Stimulated activated CD4-positive, alpha-beta T cell treated with anti-CD3 and anti-CD28 coated beads, Interleukin-15, amount 100 ng/mL, for 48 hours (primary cell): ENCODE measurements at places on chromosomes 6 and 20.
A peak's percentile ranks its signal among the peaks of the same experiment; 100 is the strongest.

GRCh38 chr20:59743767-59744485 lies 139.6 kb downstream of the PHACTR3 start:
- DNase-seq, result no peak

GRCh38 chr6:126063512-126064146 lies 77.3 kb downstream of the TRMT11 start:
- DNase-seq, result no peak

DNA sequence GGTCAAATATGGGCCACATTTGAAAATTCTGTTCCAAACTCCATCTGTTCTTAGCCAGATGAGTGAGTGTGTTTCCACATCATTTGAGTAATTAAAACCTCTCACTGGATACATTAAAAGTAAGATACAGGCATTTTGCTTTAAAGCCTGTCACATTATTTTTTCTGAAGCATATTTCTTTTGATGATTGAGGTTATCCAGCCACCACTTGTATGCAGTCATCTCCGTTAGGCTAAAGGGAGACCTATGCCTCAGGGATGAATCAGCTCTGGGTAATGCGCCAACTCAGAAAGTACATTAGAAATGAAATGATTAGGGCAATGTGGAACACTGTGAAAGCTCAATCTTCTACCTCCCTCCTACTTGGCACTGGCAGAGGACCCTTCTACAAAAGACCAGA lies 90.7 kb downstream of the SNAP25 start:
- DNase-seq, result no peak

GRCh38 chr20:823574-823902 lies 10.0 kb upstream of the FAM110A start:
- DNase-seq, result no peak

DNA sequence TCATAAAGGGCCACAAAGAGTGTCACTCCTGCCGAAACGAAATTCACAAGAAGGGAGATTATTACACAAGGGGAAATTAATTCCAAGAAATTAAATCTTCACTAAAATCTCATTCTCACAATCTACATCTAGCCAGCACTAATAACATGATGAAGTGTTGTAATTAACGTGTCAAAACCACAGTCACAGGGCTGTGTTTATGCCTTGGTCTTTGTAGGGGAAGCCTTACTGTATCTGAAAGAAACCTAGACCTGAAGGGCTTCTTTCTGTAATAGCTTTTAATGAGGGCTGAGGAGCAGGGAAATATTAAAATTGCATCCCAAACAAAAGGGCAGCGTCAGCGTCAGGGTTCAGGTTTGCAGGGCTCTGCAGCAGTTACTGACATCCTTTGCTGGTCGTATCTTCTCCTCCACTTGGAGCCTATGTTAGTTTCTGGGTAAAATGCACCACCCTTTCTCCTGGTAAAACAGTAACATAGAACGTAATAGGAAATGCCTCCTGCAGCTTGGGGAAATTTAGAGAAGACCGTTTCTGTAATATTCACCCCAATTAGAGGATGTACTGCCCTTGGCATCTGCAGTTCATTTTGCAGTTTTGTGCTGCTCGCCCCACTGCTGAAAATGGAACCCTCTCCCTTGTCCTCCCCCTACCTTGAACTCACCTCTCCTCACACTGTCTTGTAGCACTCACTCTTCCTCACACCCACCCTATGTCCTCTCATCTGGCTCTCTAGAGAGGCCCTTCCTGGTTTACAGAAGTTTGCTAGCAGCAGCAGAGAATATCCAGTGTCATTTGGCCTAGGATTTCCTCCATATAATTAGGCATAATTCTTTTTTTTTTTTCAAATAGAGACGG lies 109.0 kb upstream of the TRAF3IP2 start:
- no peak for DNase-seq

DNA sequence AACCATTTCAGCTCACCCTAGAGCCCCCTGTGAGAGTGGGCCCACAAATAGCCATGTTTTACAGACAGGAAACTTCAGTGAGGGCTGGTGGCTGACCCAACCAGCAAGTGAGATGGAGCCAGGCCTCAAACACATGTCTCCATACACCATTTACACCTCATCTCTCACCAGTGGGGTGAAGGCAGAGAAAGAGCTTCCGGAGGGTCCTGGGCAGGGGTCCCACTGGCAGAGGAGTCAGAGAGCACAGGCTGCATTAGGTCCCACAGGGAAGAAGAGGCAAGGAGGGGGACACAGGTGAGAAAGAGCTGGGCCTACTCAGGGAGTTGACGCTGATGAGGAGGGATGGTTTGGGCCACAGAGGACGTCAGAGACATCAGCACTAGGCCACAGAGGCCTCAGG lies 172.6 kb downstream of the VEGFA start:
- DNase-seq, result no peak

GRCh38 chr20:51871943-51872342 lies 69.6 kb upstream of the SALL4 start:
- no peak for DNase-seq

- no peak for DNase-seq
These were observed 124.9 kb upstream of the TMEM170B start for GRCh38 chr6:11412616-11413015.

DNA sequence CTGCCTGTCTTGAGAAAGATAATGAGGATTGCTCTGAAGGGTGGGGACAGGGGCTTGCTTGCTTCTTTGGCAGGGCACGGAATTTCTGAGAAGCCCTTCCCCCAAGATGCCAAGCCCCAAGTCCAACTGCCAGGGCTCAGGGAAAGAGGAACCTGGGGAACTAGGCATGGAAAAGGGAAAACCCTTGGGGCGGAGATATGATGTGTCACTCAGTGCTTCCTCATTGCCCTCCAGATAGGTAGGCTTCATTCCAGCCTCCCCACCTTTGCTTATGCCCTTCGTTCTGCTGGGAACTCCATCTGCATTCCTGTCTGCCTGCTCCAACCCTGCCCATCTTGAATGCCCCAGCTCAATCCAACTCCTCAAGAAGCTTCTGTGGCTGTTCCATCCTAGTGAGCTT lies 61.2 kb downstream of the VEGFA start:
- DNase-seq, result no peak

DNA sequence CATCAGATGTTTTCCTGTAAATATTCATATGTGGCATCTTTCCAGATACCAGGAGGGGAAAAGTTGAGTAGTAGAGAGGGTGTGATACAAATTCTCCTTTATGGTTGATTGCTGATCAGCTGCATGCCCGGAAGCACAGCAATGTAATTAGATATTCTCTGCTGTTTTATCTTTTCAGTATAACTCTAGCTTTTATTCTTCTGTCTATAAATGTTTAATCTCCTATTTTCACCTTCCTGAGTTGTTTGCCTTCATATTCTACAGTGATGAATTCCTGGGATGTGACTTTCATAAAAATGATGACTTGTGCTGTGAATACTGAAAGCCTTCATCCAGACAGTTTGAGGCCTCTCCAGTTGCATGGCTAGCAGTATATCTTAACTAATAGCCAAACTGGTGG lies 53.7 kb downstream of the SH3BGRL2 start:
- DNase-seq, result no peak

GRCh38 chr6:56848105-56848504 lies 106.8 kb upstream of the BEND6 start:
- DNase-seq, result no peak

GRCh38 chr20:46784436-46785127 lies 75.1 kb downstream of the SLC2A10 start:
- no peak for DNase-seq

- DNase-seq, result peak; percentile 49
These were observed at the start of gene SCRT2 for GRCh38 chr20:675453-676314. Gene SCRT2, minus strand, starts transcription at chr20:675802. Its CDS starts 201 bp downstream, at chr20:675601.

DNA sequence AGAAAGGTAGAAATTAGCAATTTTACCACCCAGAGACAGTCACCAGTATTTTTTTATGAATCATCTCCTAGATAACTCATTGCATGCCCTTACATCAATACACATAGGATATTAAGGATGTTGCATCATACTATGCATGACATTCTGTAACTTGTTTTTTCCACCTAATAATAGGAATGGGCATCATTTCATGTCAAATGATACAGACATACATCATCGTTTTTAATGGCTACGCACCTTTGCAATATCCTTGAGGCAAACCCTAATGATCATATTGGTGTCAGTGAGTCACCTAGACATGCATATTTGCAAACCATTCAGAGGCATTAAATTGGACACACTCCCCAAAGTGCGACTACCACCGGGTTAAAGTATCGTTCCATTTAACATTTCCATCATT lies 309.7 kb upstream of the AGPAT4 start:
- no peak for DNase-seq

DNA sequence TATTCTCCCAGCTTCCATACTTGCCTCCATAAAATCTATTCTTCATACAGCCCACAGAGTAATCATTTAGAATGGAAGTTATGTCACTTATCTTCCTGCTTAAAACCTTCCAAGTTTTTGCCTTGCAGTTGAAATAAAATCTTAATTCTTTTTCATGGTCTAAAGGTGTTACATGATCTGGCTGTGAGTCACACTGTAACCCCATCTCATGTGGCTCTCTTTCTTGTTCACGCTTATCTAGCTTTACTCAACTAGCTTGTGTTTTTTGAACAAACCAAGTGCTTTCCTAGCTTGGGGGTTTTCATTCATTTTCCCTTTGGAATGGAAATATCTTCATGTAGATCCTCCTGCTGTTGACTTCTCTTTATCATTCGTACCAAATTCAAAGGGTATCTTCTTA lies 23.6 kb upstream of the THEMIS start:
- DNase-seq, result no peak

GRCh38 chr6:35148167-35148741 lies 7.1 kb upstream of the TCP11 start:
- no peak for DNase-seq

DNA sequence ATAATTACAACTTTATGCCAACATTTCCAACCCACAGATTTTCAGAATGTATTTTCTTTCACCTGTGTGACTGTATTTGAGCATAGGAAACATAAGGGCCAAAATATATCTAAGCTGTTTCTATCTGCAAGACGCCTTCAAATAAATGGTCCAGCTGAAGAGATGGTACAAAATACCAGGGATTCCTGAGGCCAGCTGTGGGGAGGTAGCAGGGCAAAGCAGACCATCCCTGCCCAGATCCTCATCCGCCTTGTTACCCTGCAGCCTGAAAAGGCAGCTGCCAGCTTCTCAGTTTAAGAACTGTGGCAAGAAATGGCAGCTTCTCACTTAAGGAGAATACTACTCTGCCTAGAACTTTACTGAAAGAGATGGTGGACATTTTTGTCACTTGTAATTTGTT lies 143.3 kb downstream of the KHDC1L start:
- DNase-seq, result no peak

- no peak for DNase-seq
These were observed 363.0 kb upstream of the SOX4 start for GRCh38 chr6:21230536-21230935.

DNA sequence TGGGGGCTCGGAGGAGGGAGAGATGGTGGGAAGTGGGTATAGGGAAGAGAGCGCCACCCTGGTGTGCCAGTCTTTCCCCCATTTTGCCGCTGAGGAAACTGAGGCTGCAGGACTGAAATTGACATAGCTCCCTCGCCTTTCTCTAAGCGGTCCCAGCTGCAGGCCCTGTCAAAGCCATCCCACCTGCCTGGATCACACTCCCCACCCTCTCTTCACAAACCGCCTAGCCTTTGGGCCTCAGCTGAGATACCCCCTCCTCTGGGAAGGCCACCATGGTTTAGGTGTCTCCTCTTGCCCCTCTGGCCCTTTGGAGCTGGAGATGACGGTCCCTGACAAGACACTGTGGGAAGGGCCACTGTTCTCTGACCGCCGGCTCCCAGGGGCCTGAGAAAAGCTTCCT lies 16.9 kb downstream of the SRC start:
- no peak for DNase-seq

DNA sequence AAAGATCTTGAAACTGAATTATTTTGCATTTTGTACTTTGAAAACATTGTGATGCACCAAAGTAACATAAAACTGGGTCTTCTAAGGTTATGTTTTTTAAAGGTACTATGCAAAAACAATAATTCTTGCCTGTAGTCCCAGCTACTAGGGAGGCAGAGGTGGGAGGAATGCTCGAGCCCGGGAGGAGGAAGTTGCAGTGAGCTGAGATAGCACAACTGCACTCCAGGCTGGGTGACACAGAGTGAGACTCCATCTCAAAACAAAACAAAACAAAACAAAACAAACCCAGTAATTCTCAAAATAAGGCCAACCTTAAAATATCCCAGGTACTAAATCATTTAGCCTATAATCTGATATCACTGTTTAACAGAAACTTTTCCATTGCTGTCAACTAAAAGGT lies 269.6 kb downstream of the KHDC1L start:
- no peak for DNase-seq

- DNase-seq, result no peak
These were observed 9.6 kb downstream of the VSX1 start for GRCh38 chr20:25072226-25072811.

- no peak for DNase-seq
These were observed 859.8 kb downstream of the MAFB start for GRCh38 chr20:39829256-39829655.

- DNase-seq, result no peak
These were observed 79.4 kb downstream of the GFOD1 start for GRCh38 chr6:13407709-13408695.

- DNase-seq, result no peak
These were observed 54.2 kb downstream of the ARMC2 start for GRCh38 chr6:108902382-108902792.

DNA sequence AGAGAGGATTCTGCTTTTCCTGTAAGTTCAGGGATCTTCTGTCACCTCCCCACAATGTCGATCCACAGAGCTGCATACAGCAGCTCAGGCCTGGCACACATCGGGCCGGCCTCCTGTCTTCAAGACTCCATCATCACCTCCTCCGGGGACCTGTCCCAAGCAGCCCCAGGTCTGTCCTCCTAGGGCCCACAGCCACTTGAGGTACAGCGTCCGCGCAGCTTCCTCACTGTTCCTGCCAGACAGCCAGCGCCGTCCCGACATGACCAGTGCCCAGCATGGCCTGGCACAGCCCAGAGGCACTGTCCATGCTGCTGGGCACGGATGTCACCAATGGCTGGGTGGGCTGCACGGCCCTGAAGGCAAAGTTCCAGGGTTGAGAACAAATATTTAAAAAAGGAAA lies 101.6 kb downstream of the DLL1 start:
- DNase-seq, result no peak

DNA sequence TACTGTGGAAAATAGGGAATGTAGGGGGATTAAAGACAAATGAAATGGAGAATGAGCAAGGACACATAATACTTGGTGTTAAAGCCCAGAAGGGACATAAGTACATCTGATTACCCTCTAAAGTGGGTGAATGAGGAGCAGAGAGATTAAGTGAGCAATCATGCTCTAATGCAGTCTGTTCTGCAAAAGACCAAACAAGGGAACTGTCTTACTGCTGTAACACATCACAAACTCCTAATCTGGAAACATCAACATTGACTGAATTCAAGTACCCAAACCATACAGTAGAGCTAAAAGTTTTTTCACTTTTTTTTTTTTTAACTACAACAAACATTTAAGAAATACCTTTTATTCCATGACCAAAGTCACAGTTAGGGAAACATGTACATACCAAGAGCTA lies 19.3 kb upstream of the SLC17A4 start:
- no peak for DNase-seq

GRCh38 chr6:143408151-143408786 lies 42.2 kb downstream of the ADAT2 start:
- DNase-seq, result no peak

DNA sequence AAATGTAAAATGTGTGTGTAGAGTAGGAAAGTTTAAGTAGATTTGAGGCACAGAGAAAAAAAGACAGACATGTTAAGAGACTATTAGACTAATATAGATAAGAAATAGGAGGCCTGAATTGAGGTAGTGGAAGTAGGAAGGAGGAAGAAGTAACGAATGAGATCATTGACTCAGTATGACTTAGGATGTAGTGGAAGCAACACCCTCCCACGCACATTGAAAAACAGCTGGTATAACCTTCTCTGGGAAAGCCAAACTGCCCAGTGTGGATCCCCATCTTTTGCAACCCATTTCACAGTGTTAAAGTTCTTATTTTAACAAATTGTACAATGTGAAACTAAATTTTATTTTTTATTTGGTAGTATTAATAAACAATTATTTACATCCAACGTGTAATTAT lies 89.1 kb downstream of the GRIK2 start:
- no peak for DNase-seq
